ENCODE measurements at places on chromosomes 2 and 18.

DNA sequence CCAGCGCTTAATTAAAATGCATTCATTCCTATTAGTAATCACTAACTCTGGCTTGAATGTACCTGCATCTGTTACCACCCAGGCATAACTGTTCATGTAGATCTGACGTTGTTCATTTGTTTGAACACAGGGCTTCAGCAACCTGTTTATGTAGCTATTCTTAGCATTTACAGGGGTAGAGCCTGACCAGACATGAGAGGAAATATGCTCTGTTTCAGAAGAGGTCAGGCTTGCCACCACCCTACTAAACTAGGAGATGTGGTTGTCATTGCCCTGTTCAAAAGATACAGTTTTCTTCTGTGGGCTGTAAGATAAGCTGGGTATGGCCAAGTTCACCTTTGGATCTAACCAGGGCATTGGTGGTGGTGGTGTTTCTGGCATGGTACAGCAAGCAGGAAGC is 8.8 kb downstream of the MGAT5 start:
- no peaks in the 10 kb centered on the region for H3K27me3 ChIP-seq
- no peaks in the 10 kb centered on the region for H3K36me3 ChIP-seq

GRCh38 chr2:23445450-23445868 is 60.5 kb downstream of the KLHL29 start:
- no peaks in the 10 kb centered on the region for H3K27me3 ChIP-seq
- no peak overlapping the region for H3K27ac ChIP-seq
- DNase-seq = no peak
- no peaks in the 10 kb centered on the region for H3K36me3 ChIP-seq

GRCh38 chr2:240921311-240921994 is 15.3 kb downstream of the CROCC2 start:
- no peak overlapping the region for H3K4me3 ChIP-seq

GRCh38 chr18:35458271-35458670 is 39.5 kb downstream of the INO80C start:
- no peak for DNase-seq
- no peaks in the 10 kb centered on the region for H3K36me3 ChIP-seq
- H3K4me3 ChIP-seq = no peak overlapping the region
- H3K27me3 ChIP-seq = no peaks in the 10 kb centered on the region
- H3K27ac ChIP-seq = peak overlapping the region; percentile 6

DNA sequence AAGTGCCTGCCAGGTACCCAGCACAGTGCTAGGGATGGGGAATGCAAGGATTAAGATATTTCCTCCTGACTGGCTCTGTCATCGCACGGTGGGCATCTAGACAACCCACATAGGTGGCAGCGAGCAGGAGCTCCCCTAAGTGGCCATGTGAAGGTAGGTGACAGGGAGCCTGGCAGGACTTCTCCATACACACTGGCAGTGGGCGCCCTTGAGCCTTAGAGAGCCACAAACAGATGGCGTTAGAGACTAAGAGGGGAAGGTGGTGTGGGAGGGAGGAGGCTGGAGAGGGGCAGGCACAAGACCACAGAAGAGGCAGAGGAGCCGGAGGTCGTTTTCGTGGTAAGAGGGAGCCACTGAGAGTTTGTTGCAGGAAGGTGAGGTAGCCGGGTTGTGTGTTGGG is 15.2 kb downstream of the PRELID3A start:
- no peak overlapping the region for H3K27ac ChIP-seq
- DNase-seq = no peak
- H3K4me1 ChIP-seq = peaks cover 21% of the 10 kb centered on the region
- H3K36me3 ChIP-seq = peaks cover 15% of the 10 kb centered on the region
- no peaks in the 10 kb centered on the region for H3K27me3 ChIP-seq

DNA sequence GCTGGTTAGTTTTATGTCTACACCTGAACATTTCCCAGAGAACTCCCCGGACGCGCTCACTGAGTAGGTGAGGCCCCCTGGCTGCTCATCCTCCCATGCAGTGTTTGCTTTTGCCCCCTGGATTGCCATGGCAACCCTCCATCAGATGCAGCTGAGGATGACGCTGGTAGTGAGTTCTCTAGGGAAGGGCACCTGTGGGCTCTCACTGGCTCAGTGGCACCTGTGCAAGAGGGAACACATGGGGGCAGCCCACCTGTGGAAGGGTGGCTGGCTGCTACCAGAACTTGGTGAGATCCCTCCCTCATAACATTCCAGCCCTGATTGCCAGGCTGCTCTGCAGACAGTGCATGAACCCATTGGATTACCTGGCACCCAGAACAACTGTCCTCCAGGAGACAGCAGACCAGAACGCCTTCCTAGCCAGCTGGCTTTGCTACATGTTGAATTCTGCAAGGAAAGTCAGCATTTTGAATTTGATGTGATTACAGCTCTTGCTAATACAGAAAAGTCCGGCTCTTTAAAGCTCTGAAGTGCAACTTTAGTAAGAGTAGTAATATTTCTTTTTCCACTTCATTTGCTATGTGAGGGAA is 21.7 kb downstream of the COA5 start:
- peaks cover 53% of the 10 kb centered on the region for H3K36me3 ChIP-seq
- no peaks in the 10 kb centered on the region for H3K27me3 ChIP-seq
- H3K27ac ChIP-seq = no peak overlapping the region
- no peak overlapping the region for H3K4me3 ChIP-seq
- H3K4me1 ChIP-seq = no peaks in the 10 kb centered on the region
- DNase-seq = no peak

DNA sequence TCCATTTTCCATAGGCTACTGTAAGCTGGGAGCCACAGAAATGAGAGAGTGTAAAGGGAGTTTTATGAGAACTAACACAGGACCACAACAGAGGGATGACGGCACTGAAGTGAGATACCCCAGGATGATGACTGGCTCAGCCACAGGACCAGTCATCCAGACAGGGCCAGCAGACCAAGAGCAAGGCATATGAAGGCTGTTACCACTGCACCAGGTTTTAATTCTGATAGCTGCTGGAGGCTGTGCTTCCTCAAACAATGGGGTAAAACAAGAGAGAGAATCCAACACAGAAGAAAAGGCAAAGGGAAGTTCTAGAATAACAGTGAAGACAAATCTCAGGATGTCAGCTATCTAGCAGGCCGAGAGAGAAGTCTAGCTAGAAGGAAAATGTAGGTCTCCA is 94.9 kb downstream of the BCL2 start:
- peaks cover 6% of the 10 kb centered on the region for H3K4me1 ChIP-seq
- no peaks in the 10 kb centered on the region for H3K36me3 ChIP-seq
- no peak overlapping the region for H3K27ac ChIP-seq
- no peaks in the 10 kb centered on the region for H3K27me3 ChIP-seq

GRCh38 chr2:189498205-189498604 is 56.9 kb downstream of the WDR75 start:
- H3K4me3 ChIP-seq = no peak overlapping the region
- H3K27me3 ChIP-seq = no peaks in the 10 kb centered on the region
- H3K4me1 ChIP-seq = no peaks in the 10 kb centered on the region
- no peaks in the 10 kb centered on the region for H3K36me3 ChIP-seq
- no peak for DNase-seq

DNA sequence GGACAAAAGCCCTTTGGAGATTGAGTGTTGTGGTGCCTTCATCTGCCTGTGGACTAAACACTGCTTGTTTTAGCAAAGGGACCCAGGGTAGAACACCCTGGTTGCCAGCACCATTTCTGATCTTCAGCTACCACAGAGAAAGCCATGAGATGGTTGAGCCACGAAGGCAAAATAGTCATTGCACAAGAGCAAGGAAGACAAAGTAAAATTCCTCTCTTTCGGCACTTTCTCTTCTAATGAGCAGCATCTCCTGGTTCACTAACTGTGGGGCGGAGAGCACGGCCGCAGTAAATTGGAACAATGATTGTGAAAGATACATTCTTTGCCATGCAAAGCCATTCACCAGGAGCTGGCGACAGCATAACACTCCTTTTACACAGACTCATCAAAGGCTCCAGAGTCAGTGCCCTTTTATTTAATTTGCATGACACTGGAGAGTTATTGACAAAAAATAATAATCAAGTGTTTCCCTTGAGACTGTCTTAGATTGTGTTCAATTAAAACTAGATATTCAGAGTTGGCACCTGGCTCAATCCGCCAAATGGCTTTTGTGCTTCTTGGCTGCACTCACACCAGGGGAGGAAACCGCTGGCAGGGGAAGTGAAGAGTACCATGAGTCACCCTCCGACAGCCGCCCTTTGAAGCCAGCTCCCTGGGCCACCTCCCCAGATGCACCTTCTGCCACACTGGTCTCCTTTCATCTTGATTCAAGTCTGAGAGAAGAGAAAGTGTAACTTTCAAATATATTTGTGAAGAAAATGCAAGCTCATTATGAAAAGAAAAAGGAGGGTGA is 100.5 kb upstream of the MEIS1 start:
- no peaks in the 10 kb centered on the region for H3K4me1 ChIP-seq
- DNase-seq = no peak
- no peak overlapping the region for H3K4me3 ChIP-seq
- H3K27ac ChIP-seq = no peak overlapping the region
- H3K27me3 ChIP-seq = no peaks in the 10 kb centered on the region
- no peaks in the 10 kb centered on the region for H3K36me3 ChIP-seq

DNA sequence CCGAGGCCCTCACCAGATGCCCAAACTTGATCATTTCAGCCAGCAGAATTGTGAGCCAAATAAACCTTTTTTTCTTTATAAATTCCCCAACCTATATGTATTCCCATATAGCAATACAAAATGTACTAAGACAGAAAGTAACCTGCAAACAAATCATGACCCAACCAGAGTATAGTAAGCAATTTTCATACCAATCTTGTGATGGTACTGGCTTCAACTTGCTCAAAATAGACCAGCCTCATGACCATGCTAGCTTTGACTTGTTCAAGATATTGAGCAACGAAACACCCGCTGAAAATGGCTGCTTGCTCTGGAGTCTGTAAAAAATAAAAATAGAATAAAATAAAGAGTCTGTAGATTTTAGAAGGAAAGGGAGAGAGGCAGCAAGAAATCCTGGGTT is 97.6 kb downstream of the C1D start:
- no peaks in the 10 kb centered on the region for H3K27me3 ChIP-seq
- no peak overlapping the region for H3K4me3 ChIP-seq
- H3K4me1 ChIP-seq = no peaks in the 10 kb centered on the region
- no peaks in the 10 kb centered on the region for H3K36me3 ChIP-seq
- no peak for DNase-seq

DNA sequence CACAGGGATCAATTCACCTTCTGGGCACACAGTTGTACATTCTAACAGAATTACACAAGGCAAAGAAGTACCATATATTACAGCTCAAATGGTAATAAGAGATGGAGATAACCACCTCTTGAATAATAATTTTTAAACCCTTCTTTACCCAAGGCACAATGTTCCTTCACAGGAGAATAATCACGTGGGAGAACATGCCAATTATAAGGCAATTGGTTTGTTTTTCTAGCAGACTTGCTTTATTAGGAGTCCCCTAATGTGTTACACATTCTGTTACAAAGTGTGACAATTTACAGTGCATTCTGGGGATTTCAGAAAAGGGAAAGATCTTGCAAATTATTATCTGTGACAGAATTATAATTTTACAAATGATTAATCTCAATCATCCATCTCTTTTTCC is 380.3 kb downstream of the RND3 start:
- no peaks in the 10 kb centered on the region for H3K36me3 ChIP-seq
- H3K27me3 ChIP-seq = no peaks in the 10 kb centered on the region
- no peak for DNase-seq
- no peaks in the 10 kb centered on the region for H3K4me1 ChIP-seq
- H3K27ac ChIP-seq = no peak overlapping the region
- H3K4me3 ChIP-seq = no peak overlapping the region

DNA sequence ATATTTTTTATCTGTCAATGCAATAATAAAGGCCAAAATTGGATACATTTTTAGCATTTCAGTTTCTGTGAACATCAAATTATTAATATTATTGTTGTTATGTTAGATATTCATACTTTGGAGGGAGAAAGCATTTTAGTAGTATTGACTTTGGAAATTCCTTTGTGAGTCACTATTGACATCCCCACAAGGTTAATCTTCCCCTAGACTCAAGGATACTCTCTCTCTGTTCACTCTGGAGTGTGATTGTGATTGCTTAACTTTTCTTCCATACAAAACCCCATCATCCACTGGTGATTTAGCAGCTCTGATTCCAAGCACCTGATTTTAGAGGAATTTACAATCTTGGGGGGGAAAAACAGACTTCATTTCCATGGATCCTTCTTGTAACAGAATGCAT is 352.0 kb downstream of the THSD7B start:
- no peaks in the 10 kb centered on the region for H3K27me3 ChIP-seq
- no peak overlapping the region for H3K27ac ChIP-seq
- DNase-seq = no peak
- H3K36me3 ChIP-seq = no peaks in the 10 kb centered on the region
- H3K4me3 ChIP-seq = no peak overlapping the region
- H3K4me1 ChIP-seq = no peaks in the 10 kb centered on the region

DNA sequence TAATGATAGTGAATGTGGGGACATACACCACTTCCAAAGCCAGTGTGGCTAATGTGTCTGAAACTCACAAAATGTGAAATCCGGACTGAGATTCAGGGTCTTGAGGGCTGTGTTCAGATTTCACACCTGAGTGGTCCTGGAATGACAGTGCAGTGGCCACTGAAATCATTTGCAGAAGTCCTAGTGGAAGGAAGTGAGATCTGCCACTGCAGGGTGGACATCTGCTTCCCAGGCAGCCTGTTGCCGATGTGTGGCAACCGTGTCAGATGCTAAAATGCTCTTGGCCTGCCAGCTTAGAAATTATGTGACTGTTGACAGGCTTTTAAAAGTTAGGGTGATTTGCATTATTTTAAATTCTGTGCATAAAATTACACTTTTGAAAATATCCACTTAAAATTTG is 77.8 kb upstream of the TMEM200C start:
- DNase-seq = no peak
- H3K4me3 ChIP-seq = no peak overlapping the region
- H3K27ac ChIP-seq = no peak overlapping the region
- H3K27me3 ChIP-seq = no peaks in the 10 kb centered on the region
- H3K36me3 ChIP-seq = no peaks in the 10 kb centered on the region
- H3K4me1 ChIP-seq = no peaks in the 10 kb centered on the region

GRCh38 chr2:227462462-227462951 is 9.4 kb upstream of the AGFG1 start:
- no peaks in the 10 kb centered on the region for H3K27me3 ChIP-seq
- H3K36me3 ChIP-seq = no peaks in the 10 kb centered on the region
- DNase-seq = no peak
- no peak overlapping the region for H3K4me3 ChIP-seq
- H3K27ac ChIP-seq = no peak overlapping the region

GRCh38 chr2:185891804-185892411 is 153.3 kb downstream of the FSIP2 start:
- H3K4me3 ChIP-seq = no peak overlapping the region
- H3K27ac ChIP-seq = no peak overlapping the region
- DNase-seq = no peak

DNA sequence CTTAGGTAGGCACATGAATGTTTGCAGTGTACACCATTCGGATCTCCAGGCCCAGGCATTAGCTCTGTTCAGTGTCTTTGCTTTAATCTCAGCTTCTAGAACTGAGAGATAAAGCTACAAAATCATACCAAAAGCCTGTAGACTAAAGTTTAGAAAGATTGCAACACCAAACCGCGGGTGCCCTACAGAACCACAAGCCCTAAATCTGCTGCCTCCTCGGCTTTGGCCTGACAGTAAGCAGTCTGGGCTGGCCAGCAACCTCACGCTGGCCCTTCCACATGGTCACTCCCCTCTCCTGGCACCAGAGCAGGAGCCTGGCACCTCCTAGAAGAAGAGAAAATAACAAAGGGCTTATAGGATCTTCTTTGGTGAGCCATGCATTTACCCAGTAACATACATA is 8.9 kb upstream of the OSR1 start:
- DNase-seq = peak; percentile 21
- no peak overlapping the region for H3K4me3 ChIP-seq
- no peaks in the 10 kb centered on the region for H3K27me3 ChIP-seq
- H3K36me3 ChIP-seq = no peaks in the 10 kb centered on the region

All from tibial artery (tissue), 4 donors.